ENCODE measurements at places on chromosomes 16 and 17.

DNA sequence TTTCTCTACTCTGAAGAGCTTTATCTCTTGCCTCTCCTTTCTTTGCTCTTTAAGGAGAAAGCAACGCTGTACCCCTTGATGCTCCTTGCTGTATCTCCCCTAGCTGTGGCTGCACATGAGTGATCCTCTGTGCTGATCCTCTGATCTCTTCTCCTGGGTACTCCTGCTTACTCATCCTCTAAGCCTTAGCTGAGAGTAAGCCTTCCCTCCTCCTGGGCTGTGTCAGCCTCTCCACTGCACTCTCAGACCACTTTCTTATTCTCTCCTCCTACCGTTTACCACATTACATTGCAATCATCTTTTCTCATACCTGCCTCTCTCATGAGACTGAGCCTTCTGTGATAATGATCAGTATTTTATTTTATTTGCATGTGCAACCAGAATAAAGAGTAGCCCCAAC lies 25.1 kb downstream of the SOX9 start:
- no peak for DNase-seq

- no peak for DNase-seq
Measured at GRCh38 chr16:12423131-12423530, 380.6 kb downstream of the CPPED1 start.

DNA sequence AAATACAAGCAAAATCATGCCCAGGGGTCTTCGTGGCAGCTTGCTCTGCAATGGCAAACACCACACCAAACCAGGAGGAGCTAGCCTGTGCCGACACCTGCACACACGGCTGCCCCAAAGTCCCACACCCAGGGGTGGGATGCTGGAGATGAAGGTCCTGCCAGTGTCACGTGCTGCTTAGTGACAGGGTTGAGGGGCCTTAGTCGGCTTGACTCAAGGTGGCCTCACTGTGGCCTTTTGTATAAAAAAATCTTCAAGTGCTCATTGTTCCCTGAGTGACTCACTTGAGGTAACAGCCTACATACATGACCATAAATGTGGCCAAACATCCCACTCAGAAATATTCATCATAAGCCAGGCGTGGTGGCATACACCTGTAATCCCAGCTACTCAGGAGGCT lies 7.3 kb downstream of the TRIM65 start:
- no peak for DNase-seq

DNA sequence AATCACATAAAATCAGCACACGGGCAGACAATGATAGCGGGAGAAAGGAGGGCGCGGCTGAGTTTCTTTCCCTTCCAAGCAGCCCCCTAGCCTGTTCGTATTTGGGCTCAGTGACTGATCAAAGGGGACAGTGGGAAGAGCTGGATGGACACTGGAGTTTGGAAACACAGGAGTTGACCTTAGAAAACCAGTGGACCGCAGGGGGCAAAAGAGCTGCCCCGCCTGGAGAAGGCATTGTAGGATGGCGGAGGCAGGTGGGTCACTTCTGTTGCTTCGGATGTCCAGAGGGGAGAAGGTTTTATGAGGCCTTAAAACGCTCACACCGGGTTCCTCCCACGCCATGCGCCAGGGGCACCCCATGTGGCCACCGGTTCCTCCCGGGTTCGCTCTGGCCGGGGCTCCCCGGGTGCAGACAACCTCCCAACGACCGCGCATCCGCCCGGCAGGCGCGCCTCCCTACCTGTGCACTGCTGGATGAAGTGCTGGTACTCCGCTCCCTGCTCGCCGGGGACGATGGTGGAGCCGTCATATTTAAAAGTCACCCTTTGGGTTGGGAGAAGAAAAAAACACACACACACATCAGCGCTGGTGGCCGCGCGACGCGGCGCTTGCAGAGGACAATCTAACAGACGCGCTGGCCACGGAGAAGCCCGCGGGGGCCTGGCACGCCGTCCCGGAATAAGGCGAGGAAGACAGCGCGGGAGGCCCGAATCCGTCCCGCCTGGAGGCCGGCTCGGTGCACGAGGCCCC lies 662 bp downstream of the COTL1 start:
- DNase-seq = no peak

- DNase-seq = no peak
Measured at GRCh38 chr17:82808921-82809905, 30.6 kb downstream of the ZNF750 start.

DNA sequence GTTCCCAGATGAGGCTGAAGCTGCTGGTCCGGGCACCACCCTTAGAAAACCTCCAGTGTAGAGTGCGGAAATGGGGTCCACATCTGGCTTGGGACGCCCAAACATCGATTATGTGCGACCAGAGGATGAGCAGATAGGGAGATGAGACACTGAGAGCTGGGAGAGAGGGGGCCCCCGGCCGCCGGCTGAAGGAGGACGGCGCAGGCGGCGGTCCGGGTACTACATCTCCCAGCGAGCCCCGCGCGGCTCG lies 182 bp upstream of the SPECC1 start:
- DNase-seq = no peak

- DNase-seq = no peak
Measured at GRCh38 chr17:7315570-7316235, 543 bp upstream of the GPS2 start.

GRCh38 chr17:9104370-9105041 lies 83.2 kb downstream of the NTN1 start:
- no peak for DNase-seq

DNA sequence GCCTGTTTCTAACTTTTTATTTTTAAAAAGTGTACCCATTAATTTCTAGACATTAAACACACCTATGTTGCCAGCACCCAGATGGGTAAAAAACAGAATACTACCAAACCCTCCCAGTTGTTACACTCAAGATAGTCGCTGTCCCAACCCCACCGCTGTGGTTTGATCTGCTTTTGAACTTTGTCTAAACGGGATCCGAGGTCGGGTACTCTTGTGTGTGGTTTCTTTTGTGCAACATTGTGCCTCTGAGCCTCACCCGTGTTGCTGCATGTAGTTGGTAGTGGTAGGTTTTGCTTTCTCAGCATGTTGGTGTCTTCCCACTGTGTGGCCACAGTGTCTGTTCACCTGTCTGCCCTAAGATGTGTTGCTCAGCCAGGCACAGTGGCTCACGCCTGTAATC lies 4.3 kb downstream of the KLHL36 start:
- no peak for DNase-seq

GRCh38 chr16:82263521-82264143 lies 93.6 kb upstream of the MPHOSPH6 start:
- DNase-seq = no peak

DNA sequence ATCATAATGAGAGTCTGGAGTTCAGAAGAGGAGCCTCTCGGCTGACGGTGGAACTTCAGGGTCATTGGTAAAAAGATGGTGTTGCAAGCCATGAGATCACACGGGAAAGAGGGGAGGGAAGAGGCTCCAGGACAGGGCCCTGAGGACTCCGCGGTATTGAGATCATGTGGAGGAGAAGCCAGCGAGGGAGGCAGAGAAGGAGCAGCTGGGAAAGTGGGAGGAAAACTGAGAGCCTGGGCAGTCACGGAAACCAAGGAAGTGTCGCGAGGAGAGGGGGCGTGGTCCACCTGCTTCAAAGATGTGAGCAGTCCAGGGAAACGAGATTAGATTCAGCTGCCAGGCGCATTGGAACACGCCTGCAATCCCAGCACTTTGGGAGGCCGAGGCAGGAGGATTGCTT lies 27.7 kb upstream of the SBK1 start:
- no peak for DNase-seq

- no peak for DNase-seq
Measured at GRCh38 chr17:53807286-53807685, 15.4 kb upstream of the KIF2B start.

- no peak for DNase-seq
Measured at GRCh38 chr16:86107215-86107825, 208.4 kb downstream of the IRF8 start.

DNA sequence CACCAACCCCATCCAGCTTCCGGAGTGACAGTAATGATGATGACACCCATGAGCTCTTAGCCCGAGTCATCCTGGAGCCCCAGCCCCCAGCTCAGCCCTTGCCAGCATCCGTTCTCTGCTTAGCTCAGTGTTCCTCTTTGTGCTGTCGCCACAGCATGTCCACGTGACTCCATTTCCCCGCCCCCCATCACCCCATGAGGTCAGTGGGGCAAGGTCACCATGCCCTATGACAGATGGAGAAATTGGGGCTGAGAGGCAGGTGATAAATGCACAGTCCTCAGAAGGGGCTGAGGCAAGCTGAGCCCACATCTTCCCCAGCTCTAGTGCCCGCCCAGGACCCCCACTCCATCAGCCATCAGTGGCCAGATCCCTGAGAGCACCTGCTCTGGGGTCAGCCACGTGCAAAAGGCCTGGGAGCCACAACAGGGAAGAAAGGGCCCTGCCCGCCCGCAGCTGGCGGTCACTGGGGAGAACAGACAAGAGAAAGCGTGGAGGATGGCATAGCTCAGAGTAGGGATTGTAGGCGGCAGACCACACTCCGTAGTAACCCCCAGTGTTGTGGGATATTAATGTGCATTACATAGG lies 17.1 kb downstream of the ITGB4 start:
- no peak for DNase-seq

GRCh38 chr17:81536299-81537290 lies 8.4 kb downstream of the FSCN2 start:
- DNase-seq = no peak

GRCh38 chr16:84742641-84743092 lies 42.9 kb downstream of the USP10 start:
- no peak for DNase-seq

Measured in cortex of kidney (tissue), 1 donor.